ENCODE measurements at places on chromosomes 12 and 14.

DNA sequence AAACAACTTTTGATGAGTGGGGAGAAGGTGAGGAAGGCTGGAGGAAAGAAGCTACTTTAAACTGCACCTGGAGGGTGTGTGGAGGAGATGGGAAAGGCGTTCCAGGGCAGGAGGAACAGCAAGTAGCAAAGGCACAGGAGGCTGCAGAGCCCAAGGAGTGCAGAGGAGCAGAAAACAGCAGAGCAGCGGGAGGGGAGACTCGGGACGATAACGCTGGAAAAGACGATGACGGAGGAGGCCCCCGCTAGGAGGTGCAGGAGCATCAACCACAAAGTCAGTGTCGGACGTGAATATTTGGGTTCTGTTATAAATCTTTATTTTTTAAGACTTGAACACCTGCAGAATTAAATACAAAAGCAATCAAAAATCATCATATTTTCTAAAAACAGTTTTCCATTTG, 44.9 kb downstream of the LGMN start:
- no peak for DNase-seq

GRCh38 chr14:90177539-90178189, 78.7 kb upstream of the PSMC1 start:
- no peak for DNase-seq

DNA sequence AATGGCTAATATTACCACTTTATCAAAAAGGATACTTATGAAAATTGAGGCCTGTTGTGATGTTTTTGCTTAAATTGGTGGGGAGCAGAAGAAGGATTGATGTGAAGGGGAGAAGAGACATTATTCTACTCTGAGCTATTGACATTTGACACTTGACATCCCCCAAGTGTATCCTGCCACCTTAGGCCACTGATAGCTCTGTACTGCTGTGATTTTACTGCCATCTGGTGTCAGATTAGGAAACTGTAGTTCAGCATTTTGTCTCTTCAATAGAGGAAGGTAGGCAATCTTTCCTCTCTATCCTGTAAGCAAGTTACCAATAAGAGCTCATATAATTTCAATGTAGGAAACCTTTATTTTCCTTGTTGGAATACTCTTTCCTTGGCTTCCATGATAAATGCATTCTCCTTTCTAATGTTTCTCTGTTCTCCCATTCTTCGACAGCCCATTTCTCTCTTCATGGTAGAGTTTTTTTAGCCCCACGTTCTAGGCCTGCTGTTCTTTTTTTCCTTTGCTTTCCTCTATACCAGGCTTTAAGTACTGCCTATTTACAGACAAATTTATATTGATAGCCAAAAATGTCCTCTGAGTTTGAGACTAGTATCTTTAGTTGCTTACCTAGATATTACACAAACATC, 46.3 kb downstream of the PPHLN1 start:
- DNase-seq = peak; percentile 17

DNA sequence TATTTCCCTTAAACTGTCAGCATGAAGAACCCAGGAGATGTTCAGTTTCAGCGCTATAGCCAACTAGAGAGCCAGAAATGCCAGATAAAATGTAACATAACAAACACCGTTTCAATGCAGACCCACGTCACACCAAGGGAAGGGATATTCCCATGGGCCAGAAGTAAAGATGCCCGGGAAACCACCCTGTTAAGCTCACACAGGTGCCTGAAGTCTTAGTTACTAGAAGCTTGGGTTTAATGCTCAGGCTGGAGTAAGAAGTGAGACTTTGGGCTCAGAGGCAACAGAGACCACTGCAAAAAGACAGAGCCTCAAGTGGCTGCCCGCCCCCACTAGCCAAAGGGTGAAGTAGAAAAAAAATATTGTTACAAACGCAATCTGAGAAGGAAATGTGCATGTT, 52.3 kb downstream of the SYNE3 start:
- no peak for DNase-seq

- DNase-seq = no peak
Observed at GRCh38 chr14:92613681-92614260, 100.2 kb downstream of the RIN3 start.

DNA sequence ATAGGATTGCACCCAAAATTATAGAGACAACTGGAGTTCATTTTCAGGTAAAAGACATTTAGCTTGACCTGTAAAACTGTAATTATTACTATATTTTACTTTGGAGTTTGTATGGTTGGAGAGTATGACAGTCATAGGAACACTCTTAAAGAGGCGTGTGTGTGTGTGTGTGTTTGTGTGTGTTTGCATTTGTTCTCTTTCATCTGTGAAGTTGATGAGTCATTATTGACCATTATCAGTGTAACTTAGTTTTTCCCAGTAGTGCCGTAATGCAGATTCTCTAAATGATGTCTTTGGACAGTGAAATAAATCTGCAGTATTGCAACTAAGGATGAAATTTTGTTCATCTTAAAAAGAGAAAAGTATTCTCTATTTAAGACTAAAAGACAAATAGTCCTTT, 13.0 kb downstream of the WASHC4 start:
- DNase-seq = no peak

DNA sequence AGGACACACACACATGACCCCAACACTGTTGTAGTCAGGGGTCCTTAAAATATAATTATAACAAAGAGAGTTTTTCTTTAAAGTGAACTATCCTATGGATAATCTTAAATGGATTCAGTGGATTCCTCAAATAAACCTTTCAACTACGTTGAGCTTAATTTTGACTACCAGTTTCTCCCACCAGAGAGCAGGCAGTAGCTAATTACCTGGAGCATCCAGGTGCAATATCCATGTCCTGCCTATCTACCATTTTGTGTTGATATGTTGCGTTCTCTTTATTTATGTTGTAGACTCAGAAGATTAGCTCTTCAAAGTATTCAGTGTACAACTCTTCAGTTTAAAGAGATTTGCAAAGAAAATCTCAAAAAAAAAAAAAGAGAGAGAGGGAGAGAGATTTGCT, 127.2 kb upstream of the GZMB start:
- no peak for DNase-seq

DNA sequence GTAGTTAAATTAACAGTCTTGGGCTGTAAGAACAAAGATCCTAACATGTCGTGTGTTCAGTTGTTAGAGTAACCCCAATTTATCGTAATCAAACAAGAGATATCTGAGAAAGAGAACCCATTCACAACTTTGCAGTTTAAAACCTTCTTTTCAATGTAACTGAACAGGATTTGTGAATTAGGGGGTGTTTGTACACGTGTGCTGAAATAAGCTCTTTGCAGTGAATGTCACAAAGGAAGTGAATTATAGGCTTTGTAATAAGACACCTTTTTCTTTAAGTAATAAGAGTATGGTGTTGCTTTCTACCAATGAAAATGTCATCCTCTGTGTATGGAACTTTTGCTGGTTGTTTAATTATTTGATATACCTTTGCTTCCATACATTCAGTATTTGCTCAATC, 114.0 kb downstream of the ALX1 start:
- no peak for DNase-seq

- DNase-seq = no peak
Observed at GRCh38 chr14:27367345-27367744, 769.5 kb upstream of the NOVA1 start.

DNA sequence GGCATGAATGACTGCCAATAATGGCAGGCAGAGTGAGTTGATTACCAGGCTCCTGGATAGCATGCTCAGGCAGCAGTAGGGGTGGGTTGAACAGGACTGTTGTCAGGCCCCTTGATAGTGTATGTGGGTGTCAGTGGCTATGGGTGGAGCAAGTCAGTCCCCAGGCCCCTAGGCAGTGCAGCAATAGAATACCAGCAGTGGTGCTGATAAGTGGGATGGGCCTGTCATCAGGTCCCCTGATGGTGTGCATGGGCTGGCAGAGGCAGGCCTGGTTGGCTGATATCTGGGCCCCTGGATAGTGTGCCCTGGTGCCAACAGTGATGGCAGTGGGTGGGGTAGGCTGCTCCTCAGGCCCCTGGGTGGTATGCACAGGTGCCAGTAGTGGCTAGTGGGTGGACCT, 32.4 kb downstream of the SMCO2 start:
- no peak for DNase-seq

GRCh38 chr14:68146818-68147217, 327.2 kb downstream of the RAD51B start:
- no peak for DNase-seq

DNA sequence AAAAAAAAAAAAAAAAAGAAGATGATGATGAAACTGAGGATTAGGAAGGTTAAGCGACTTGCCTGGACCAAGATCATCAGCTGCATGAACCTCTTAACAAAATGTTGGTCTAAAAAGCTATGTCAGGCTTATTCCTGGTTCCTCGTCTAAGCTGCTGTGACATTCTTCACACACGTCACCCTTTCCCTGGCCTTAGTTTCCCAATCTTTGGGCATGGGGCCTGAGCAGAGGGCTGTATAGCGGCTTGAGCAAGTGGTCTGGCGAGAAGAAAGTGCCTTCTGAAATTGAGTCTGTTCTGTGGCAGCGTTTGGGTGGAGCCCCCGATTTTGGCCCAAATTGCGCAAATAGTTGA, 58.7 kb upstream of the CCND2 start:
- no peak for DNase-seq

- DNase-seq = no peak
Observed at GRCh38 chr12:27428466-27428865, 18.1 kb upstream of the SMCO2 start.

DNA sequence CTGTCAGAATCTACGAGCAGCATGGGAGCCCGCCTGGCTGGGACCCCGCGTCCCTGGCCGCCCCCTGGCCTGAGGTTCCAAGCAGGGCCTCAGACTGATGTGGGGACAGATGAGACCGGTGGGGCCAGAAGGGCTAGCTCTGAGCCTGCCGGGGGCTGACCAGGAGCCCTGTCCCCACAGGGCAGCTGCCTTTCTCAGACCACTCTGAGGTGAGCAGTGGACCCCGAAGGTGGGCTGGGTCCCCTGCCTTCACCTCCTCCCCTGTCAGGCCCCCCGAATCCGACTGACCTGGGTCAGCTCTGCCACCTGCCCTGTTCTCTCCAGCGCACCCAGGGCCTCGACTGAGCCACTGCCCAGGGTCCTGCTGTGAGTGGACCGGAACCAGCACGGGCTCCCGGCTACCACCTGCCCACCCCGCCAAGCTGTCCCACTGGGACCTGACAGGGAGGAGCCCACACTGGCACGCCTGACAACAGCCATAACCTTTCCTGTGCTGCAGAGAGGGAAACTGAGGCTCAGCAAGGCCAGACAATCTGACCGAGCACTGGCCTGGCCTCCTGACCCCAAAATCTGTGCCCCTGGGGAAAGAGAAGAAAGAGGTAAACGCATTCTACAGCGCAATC, 29.7 kb upstream of the TMEM179 start:
- DNase-seq = no peak

- no peak for DNase-seq
Observed at GRCh38 chr12:113625499-113625898, 153.8 kb upstream of the LHX5 start.

GRCh38 chr12:101839324-101840283, 8.8 kb upstream of the GNPTAB start:
- DNase-seq = peak; percentile 79

DNA sequence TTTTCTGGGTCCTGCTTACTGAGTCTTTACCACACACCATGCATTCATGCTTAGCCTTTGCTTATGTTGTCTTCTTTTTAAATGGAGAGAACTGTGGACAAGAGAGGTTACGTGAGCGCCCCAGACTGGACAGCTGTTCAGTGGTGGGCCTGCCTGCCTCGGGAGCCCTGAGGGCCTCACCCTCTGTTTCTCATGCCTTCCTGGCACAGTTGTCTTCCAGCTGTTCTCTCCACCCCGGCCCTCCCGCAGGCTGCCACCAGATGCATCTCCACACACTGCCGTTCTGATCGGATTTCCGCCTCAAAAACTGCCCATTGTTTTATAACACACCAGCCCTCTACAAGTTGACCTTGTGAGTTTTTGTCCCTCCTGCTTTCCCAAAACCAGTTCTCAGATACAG, 100.8 kb downstream of the SAMD4A start:
- no peak for DNase-seq

GRCh38 chr12:102425109-102426039, 55.0 kb downstream of the IGF1 start:
- no peak for DNase-seq

- DNase-seq = no peak
Observed at GRCh38 chr12:38386205-38386985, 69.8 kb downstream of the ALG10B start.

DNA sequence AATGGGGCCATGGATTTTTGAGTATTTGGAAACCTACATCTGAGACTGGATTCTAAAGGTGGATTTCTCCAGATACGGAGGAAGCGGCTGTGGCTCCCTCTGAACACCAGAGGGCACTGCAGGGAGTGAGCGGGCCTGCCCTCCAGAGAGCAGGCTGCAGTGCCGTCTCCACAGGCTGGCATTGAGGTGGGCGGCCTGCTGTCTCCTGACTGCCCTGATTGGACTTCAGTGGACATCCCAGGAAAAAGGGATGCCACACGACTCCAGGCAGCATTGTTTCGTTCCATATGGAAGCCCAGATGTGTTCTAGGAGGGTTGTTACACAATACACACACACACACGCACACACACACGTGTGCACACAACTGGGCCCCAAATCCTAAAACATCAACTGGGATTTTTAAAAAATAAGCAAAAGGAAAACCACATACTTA, 20.9 kb upstream of the ANO2 start:
- DNase-seq = peak; percentile 10
